ENCODE measurements at places on chromosomes 1 and 21.
A peak's percentile ranks its signal among the peaks of the same experiment; 100 is the strongest.

- no peaks in the 10 kb centered on the region for H3K27me3 ChIP-seq
- DNase-seq = no peak
- no peak overlapping the region for H3K27ac ChIP-seq
- H3K4me3 ChIP-seq = no peak overlapping the region
- no peaks in the 10 kb centered on the region for H3K36me3 ChIP-seq
- no peaks in the 10 kb centered on the region for H3K4me1 ChIP-seq
Measured at GRCh38 chr1:171252482-171252881, 4.2 kb downstream of the FMO1 start.

DNA sequence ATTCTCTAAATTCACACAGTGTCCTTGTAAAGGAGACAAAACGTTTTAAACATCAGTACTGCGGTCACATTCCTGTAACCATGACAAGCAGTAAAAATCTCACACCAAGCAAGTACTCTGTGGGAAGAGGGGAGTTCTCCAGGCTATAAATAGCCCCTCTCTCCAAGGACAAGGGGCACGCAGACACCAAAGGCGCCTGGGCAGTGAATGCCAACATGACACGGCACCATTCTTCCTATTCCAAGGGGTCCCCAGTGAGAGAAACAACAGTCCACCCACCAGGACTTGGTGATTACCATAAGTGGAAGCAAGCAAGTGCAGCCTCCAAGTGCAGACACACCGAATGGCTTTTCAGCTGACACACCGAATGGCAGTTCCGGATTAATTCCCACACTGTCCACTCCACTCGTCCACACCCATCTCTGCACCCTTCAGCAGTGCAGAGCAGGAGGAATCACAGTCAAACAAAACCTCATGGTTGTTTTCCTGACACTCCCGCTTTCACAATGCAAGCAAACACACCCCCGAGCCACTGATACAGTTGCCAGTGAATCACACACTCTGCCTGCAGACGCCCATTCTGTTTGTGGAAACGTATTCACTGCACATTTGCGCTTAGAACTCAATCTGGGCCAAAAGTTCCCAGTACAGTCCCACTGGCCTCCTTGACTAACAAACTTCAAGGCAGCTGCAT lies 1.8 kb downstream of the PTTG1IP start:
- peak; percentile 47 for DNase-seq
- no peaks in the 10 kb centered on the region for H3K36me3 ChIP-seq
- H3K27ac ChIP-seq = peak overlapping the region; percentile 80
- peak overlapping the region; percentile 84 for H3K4me3 ChIP-seq

GRCh38 chr1:43554444-43554992 lies 23.8 kb downstream of the PTPRF start:
- H3K4me1 ChIP-seq = peaks cover 52% of the 10 kb centered on the region
- no peaks in the 10 kb centered on the region for H3K36me3 ChIP-seq
- peak overlapping the region; percentile 97 for H3K27ac ChIP-seq

DNA sequence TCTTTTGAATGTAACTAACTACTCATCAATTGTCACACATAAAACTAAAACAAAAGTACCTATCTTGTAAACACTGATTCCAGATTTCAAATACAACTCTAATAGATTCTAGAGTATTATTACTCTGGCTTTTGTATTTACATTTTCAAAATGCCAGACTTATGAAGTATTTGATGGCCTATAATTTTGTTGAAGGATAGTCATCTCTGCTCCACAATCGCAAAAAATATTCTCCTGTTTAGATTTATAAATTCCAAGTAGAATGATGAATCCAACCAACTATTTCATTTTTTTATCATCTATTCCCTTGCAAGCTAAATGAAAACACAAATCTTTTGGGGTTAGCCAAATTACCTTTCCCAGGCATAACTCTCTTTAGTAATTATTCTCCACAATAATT lies 75.0 kb upstream of the GUCA2A start:
- H3K27ac ChIP-seq = no peak overlapping the region
- H3K4me1 ChIP-seq = no peaks in the 10 kb centered on the region
- H3K27me3 ChIP-seq = no peaks in the 10 kb centered on the region
- DNase-seq = no peak
- no peaks in the 10 kb centered on the region for H3K36me3 ChIP-seq

DNA sequence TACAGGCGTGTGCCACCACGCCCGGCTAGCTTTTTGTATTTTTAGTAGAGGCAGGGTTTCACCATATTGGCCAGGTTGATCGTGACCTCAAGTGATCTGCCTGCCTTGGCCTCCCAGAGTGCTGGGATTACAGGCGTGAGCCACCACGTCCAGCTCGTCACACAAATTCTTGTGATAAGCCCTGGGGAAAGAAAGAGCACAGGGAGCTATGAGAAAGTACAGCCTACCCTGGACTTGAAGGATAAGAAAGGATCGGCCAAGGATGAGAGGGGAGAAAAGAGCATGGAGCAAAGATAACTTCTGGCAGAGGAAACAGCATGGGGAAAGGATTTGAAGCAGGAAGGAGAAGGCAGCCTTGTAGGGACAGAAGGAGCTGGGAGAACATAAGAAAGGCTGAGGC lies 29.2 kb downstream of the SESN2 start:
- H3K4me1 ChIP-seq = no peaks in the 10 kb centered on the region
- DNase-seq = no peak
- no peak overlapping the region for H3K27ac ChIP-seq
- H3K4me3 ChIP-seq = no peak overlapping the region
- no peaks in the 10 kb centered on the region for H3K36me3 ChIP-seq
- H3K27me3 ChIP-seq = no peaks in the 10 kb centered on the region

DNA sequence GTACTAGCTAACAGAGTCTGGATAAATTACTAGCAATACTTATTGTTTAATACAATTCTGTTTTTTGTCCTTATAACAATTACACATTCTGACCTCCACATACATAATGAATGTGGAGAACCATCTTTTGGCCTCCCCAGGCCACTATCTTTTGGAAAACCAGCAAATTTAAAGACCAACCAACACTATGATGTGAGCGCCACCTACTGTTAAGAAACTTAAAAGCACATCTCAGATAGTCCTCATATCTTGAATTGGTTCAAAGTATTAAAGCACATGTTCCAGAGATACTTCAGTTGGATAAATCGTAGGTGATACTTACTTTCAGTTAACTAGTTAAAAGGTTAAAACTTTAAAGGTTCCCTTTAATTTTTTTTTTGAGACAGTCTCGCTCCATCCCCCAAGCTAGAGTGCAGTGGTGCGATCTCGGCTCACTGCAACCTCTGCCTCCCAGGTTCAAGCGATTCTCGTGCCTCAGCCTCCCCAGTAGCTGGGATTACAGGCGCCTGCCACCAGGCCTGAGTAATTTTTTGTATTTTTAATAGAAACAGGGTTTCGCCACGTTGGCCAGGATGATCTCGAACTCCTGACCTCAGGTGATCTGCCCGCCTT lies 29.3 kb upstream of the USP1 start:
- no peaks in the 10 kb centered on the region for H3K36me3 ChIP-seq
- DNase-seq = peak; percentile 38
- no peaks in the 10 kb centered on the region for H3K4me1 ChIP-seq
- no peak overlapping the region for H3K27ac ChIP-seq
- no peak overlapping the region for H3K4me3 ChIP-seq
- H3K27me3 ChIP-seq = no peaks in the 10 kb centered on the region

GRCh38 chr1:192559115-192560006 lies 16.2 kb upstream of the RGS1 start:
- no peaks in the 10 kb centered on the region for H3K4me1 ChIP-seq
- H3K27ac ChIP-seq = no peak overlapping the region
- no peak for DNase-seq
- no peak overlapping the region for H3K4me3 ChIP-seq
- H3K27me3 ChIP-seq = no peaks in the 10 kb centered on the region
- H3K36me3 ChIP-seq = no peaks in the 10 kb centered on the region

GRCh38 chr1:42684139-42684538 lies 1.9 kb downstream of the YBX1 start:
- H3K27me3 ChIP-seq = no peaks in the 10 kb centered on the region
- DNase-seq = no peak
- H3K36me3 ChIP-seq = no peaks in the 10 kb centered on the region
- no peak overlapping the region for H3K27ac ChIP-seq
- no peak overlapping the region for H3K4me3 ChIP-seq

- no peaks in the 10 kb centered on the region for H3K27me3 ChIP-seq
- H3K36me3 ChIP-seq = no peaks in the 10 kb centered on the region
- H3K27ac ChIP-seq = no peak overlapping the region
- H3K4me3 ChIP-seq = no peak overlapping the region
- DNase-seq = no peak
Measured at GRCh38 chr1:85245456-85245855, 14.0 kb downstream of the C1orf52 start.

DNA sequence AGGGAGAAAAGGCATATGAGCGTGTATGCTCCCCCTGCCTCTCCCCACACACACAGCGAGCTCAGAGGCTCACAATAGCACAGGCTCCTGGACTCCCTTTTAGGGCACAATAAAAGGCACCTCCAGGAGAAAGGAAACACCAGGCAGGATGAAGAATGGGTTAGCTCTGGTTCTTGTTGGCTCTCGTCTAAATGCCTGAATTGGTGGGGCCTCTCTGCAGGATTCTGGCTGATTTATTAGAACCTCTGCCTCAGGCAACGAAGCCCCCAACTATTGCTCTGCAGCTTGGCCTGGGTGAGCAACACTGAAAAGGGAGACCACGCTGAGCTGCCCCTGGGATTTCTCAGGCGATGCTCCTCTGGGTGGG lies 590.9 kb upstream of the PLXNA2 start:
- H3K4me3 ChIP-seq = no peak overlapping the region
- no peaks in the 10 kb centered on the region for H3K27me3 ChIP-seq
- H3K4me1 ChIP-seq = no peaks in the 10 kb centered on the region
- H3K27ac ChIP-seq = no peak overlapping the region
- DNase-seq = no peak

DNA sequence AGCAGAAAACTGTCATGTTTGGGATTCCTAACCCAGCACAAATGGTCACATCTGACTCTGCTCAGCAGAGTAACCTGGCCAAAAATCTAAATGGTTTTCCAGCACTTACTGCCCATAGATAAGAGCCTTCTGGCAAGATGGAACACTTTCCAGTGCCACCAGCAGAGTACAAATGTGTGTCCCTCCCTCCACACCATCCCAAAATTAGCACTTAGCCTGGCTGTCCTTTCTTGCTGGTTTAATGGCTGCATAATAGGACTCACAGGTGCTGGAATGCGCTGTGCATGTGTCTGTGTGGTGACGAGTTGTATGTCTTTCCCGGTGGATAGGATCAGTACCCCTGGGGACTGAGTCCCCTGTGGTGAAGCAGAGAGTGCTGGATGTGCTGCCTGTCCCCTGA lies 49.8 kb upstream of the GJB5 start:
- H3K36me3 ChIP-seq = no peaks in the 10 kb centered on the region
- no peak overlapping the region for H3K27ac ChIP-seq
- peaks cover 3% of the 10 kb centered on the region for H3K27me3 ChIP-seq
- no peaks in the 10 kb centered on the region for H3K4me1 ChIP-seq
- H3K4me3 ChIP-seq = no peak overlapping the region

- no peak overlapping the region for H3K4me3 ChIP-seq
- DNase-seq = no peak
- no peaks in the 10 kb centered on the region for H3K36me3 ChIP-seq
- H3K27ac ChIP-seq = no peak overlapping the region
- no peaks in the 10 kb centered on the region for H3K27me3 ChIP-seq
Measured at GRCh38 chr1:78286686-78287085, 204.1 kb upstream of the PTGFR start.

- peak; percentile 76 for DNase-seq
- H3K27me3 ChIP-seq = no peaks in the 10 kb centered on the region
- H3K4me1 ChIP-seq = no peaks in the 10 kb centered on the region
- no peak overlapping the region for H3K27ac ChIP-seq
Measured at GRCh38 chr1:152167835-152168534, 9.0 kb upstream of the RPTN start.

GRCh38 chr1:147169171-147169570 lies 3.1 kb downstream of the PRKAB2 start:
- H3K4me3 ChIP-seq = no peak overlapping the region
- no peaks in the 10 kb centered on the region for H3K4me1 ChIP-seq
- H3K27me3 ChIP-seq = no peaks in the 10 kb centered on the region
- no peak overlapping the region for H3K27ac ChIP-seq
- H3K36me3 ChIP-seq = peaks cover 4% of the 10 kb centered on the region

DNA sequence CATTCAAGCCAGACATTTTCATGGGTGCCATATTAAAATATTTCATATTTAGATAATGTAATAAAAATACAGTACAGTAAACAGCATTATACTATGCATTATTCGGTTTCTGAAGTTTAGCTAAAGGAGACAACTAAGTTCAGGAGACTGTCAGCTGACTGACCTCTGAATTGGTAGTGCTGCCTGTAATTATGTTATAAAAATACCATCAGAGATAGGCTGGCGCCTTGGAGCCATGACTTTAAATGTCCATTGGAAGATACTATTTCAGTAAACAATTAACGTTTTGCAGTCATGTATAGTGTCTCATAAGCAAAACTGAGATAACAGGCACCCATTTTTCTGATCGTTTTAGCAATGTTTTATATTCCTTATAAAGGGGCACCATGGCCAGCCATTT lies 11.3 kb upstream of the RAB29 start:
- H3K36me3 ChIP-seq = no peaks in the 10 kb centered on the region
- H3K27me3 ChIP-seq = no peaks in the 10 kb centered on the region
- no peaks in the 10 kb centered on the region for H3K4me1 ChIP-seq
- DNase-seq = no peak
- H3K4me3 ChIP-seq = no peak overlapping the region
- H3K27ac ChIP-seq = no peak overlapping the region

DNA sequence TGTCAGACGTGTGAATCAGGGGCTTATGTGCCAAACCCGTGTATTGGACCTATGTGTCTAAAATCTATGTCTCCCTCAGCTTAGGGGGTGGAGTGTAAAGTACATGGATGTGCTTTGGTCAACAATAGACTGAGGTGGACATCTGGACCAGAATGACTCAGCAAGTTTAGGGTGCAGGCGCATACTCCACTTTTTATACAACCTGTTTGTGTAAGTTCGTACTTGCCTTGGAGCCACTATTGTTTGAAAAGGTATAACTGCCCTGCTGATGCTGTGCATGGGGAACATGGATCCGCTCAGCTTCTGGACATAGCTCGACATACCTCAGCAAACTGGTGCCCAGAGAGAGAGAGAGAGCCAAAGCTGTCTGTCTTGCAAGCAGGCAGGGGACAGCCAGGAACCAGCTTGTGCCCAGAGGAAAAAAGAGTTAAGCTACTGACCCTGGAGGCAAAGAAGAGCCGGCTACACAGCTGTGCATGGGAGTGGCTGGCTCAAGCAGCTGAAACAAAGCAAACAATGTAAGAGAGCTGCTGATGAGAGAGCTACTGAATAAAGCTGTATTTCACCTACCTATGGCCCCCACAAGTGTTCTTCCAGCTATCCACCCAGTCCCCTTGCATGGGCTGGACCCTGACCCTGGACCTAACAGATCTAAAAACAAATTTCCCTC lies 41.2 kb downstream of the GJA5 start:
- no peak for DNase-seq
- H3K4me3 ChIP-seq = no peak overlapping the region
- H3K4me1 ChIP-seq = no peaks in the 10 kb centered on the region
- H3K27ac ChIP-seq = no peak overlapping the region
- no peaks in the 10 kb centered on the region for H3K27me3 ChIP-seq

- no peak overlapping the region for H3K4me3 ChIP-seq
- no peaks in the 10 kb centered on the region for H3K4me1 ChIP-seq
- H3K36me3 ChIP-seq = no peaks in the 10 kb centered on the region
- no peak for DNase-seq
- H3K27ac ChIP-seq = no peak overlapping the region
- H3K27me3 ChIP-seq = no peaks in the 10 kb centered on the region
Measured at GRCh38 chr1:82991569-82991968, 1007.4 kb downstream of the TTLL7 start.

- no peak overlapping the region for H3K4me3 ChIP-seq
- no peak overlapping the region for H3K27ac ChIP-seq
- no peaks in the 10 kb centered on the region for H3K27me3 ChIP-seq
- H3K4me1 ChIP-seq = no peaks in the 10 kb centered on the region
- DNase-seq = no peak
- no peaks in the 10 kb centered on the region for H3K36me3 ChIP-seq
Measured at GRCh38 chr1:186187601-186188000, 187.5 kb downstream of the TPR start.
